Uterine smooth muscle cell (primary cell): ENCODE measurements at places on chromosomes 3 and 15. TPM values are rescaled to one million over a fixed set of nuclear protein-coding genes. Genes with fewer than 3 reads are reported as not detected.

Gene AQP9
- not detected in 2 replicates for total RNA-seq

Gene ARPP21
- 0.37 TPM in 1 of 2 replicates, not detected in the other for total RNA-seq

Gene SYNPR
- total RNA-seq = not detected in 2 replicates

Gene GOLGA8G
- not detected in 2 replicates for total RNA-seq

Gene IL17RE
- 0.62 and 2.0 TPM in 2 replicates for total RNA-seq

Gene GABRR3
- total RNA-seq = not detected in 2 replicates

Gene PRICKLE2
- total RNA-seq = 12.8 and 28.5 TPM in 2 replicates

Gene LSAMP
- 1.00 and 2.9 TPM in 2 replicates for total RNA-seq

Gene VIPR1
- total RNA-seq = not detected in 2 replicates

Gene ACAN
- total RNA-seq = 0.25 and 3.0 TPM in 2 replicates

Gene CELF6
- total RNA-seq = 0.11 and 0.37 TPM in 2 replicates

Gene CCR5
- total RNA-seq = 0.11 TPM in 1 of 2 replicates, not detected in the other

Gene GOLGA8M
- 0.44 and 2.5 TPM in 2 replicates for total RNA-seq

Gene GOLGA8K
- total RNA-seq = 0.25 TPM in 1 of 2 replicates, not detected in the other

Gene ROPN1B
- total RNA-seq = not detected in 2 replicates
